ENCODE measurements at places on chromosomes 2 and 18.

DNA sequence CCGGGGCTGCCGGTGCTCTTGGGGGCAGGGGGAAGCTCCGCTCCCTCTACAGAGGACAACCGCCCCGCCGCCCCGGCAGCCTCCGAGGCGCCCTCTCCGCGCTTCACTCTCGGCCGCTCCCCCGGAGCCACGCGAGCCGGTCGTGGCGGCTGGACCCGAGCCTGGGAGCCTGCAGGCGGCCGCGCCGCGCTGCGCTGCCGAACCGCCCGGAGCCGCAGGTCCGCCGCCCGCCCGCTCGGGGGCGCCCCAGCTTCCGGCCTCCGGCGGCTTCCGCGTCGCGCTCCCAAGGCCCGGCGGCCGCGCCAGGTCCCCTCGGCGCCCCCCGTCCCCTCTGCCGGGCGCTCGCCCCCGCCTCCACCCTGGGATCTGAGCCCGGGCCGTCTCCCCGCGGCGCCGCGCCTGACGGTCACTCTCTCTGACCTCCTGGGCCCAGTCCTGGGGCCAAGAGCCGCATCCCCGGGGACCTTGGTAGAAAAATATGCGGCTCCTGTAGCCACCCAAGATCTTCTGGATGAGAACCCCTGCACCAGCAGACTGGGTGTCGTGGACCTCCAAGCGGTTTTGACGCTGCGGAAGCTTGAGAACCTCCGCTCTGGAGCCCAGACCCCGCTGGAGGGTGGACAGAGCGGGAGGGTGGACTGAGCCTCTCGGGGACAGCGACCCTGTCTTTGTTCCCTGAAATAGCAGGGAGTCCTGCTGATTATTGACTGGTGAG is 44.3 kb downstream of the SERTAD2 start:
- DNase-seq = peak; percentile 43

DNA sequence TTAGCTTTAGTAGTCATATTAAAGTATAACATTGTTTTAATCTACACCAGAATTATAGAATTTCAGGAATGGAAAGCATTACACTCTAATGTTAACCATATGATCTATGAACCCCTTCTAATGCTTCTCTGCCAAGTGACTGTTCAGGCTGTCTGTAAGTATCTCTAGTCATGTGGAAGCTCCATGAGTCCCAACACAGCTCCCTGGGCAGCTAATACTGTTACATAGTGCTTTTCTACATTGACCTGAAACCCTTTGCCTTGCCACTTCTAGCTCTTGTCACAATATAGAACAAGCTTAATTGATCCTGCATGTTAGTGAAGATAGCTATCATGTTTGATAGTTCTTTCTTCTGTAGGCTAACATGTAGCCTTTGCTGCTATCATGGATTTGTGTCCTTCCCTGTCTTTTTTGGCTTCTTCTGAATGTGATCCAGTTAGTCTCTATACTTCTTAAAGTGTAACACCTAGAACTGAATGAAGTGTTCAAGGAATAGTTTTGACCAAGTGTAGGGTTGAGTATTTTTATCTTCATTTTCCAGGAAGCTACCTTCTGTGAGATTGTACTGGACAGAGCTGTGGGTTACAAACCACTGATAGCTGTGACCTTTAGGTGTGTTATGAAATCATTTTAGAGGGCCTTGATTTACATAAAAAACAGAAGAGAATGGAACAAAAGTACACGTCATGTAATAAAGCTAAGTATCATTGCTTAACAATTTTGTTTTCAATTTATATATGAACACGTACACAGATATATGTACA is 23.7 kb downstream of the BABAM2 start:
- DNase-seq = no peak

DNA sequence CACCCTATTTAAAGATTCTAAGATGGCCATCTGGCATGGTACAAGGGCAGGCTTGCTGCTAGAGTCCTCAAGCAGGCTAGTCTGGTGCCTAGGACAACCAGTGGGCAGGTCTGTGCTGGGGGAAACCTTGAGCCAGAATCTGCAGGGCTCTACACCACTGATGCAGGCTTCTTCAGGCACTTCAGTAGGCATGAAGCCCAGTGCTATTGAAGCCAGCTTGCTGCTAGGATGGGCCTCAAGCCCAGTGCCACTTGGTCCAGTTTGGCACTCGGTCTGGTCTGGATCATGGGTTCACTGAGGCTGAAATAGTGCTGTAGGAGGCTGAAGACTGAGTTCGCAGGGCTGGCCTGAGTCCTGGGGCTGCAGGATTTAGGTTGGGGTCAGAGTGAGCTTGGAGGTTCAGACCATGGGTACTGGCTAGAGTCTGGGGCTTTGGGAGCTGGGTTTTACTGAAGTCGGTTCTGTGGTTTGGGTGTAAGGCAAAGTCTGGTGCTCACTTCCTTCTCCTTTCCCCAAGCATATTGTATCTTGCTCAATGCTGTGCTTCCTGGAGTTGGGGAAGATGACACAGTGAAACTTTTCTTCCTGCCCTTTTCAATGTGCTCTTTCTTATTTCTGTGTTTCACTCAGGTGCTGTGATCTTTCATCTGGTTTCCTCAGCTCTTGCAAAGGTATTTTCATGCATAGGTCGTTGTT is 41.2 kb downstream of the SP100 start:
- DNase-seq = no peak

DNA sequence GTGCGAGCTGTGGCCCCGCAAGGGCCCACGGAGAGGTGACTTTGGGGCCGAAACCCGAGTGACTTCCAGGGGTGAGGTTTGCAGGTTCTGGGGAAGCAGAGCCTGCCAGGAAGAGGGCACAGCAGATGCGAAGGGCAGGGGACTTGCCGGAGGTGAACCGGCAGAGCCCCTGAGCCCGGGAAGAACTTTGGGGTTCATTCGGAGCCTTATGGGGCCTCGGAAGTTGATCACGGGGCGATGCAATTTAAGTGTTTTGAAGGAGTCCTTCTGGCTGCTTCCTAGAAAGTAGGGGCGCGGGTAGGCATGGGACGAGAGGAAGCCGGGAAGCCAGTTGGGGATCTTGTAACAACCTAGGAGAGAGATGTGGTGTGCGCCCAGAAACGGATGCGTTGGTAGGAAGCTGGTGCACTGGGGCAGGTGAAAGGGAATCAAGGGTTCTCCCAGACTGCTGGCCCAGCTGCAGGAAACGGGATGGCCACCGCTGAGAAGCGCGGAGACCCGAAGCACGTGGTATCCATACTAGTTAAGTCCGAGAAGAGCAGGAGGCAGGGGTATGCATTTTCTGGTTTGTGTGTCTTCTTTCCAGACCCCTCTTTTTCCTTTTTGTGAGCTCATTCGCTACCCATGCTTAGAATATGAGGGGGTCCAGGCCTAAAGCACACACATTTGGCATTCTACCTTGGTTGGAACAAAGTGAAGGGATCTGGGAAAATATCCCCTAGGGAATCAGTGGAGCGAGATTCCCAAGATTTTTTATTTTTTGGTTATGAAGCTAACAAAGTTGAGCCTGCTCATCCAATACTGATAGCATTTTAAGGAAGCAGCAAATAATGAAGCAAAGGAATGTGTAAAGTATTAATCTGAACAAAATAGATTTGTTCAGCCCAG is 758 bp downstream of the SCLY start:
- DNase-seq = no peak

GRCh38 chr18:67776929-67777328 is 260.4 kb upstream of the DSEL start:
- no peak for DNase-seq
